ENCODE measurements at places on chromosomes 12 and 14.
A peak's percentile ranks its signal among the peaks of the same experiment; 100 is the strongest.

DNA sequence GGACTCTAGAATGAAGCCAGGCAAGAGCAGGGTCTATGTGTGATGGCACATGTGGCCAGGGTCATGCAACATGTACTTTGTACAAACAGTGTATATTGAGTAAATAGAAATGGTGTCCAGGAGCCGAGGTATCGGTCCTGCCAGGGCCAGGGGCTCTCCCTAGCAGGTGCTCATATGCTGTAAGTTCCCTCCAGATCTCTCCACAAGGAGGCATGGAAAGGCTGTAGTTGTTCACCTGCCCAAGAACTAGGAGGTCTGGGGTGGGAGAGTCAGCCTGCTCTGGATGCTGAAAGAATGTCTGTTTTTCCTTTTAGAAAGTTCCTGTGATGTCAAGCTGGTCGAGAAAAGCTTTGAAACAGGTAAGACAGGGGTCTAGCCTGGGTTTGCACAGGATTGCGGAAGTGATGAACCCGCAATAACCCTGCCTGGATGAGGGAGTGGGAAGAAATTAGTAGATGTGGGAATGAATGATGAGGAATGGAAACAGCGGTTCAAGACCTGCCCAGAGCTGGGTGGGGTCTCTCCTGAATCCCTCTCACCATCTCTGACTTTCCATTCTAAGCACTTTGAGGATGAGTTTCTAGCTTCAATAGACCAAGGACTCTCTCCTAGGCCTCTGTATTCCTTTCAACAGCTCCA is 39.6 kb downstream of the DAD1 start:
- DNase-seq = no peak

- DNase-seq = no peak
Observed at GRCh38 chr12:120774169-120774916, 48.7 kb downstream of the ACADS start.

DNA sequence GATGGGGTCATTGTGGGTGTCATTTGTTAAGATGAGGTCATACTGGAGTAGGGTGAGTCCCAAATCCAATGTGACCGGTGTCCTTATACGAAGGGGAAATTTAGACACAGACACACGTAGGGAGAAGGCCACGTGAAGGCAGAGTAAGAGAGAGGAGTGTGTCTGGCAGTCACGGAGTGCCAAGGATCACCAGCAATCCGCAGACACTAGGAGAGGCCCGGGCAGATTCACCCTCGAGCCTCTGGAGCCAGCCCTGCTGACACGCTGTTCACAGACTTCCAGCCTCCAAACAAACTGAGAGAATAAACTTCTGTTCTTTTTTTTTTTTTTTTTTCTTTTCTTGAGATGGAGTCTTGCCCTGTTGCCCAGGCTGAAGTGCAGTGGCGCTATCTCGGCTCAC is 24.9 kb downstream of the BRI3BP start:
- no peak for DNase-seq

GRCh38 chr14:65045006-65045405 is 57.3 kb downstream of the MAX start:
- no peak for DNase-seq

DNA sequence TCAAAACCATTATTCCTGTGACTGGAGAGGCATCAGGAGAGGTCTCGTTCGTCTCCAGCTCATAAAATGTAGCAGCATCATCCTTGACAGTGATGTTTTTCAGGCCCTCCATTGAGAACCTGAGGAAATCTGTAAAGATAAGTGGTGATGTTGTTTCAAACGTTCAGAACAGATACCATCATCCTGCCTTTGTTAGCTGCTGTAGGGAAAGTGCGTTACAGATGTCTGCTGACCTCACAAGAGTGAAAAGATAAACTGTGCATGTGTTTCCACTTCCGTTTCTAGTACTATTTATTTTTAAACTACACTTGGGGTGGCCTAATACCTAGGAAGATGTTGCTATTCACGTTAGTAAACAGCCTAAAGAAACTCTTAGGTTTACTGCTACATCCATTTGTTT is 28.4 kb downstream of the BCL2L14 start:
- no peak for DNase-seq

DNA sequence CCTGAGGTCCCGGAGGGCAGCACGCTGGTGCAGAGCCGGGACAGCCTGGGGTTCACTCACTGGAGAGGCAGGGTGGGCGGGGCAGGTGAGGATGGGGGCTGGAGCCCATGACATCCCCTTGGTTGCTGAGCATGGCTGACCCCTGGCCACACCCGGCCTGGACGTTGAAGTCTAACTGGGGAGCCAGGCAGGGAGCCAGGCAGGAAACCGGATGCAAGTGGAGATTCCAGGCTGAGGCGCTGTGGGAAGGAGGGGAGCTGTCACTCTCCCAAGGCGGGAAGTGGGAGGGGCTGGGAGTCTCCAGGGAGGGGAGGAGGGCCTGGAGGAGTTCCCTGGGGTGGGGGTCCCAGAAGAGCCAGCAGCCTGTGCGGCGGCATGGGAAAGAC is 7.7 kb upstream of the INF2 start:
- DNase-seq = no peak

GRCh38 chr14:89924268-89924667 is 30.3 kb downstream of the EFCAB11 start:
- no peak for DNase-seq

GRCh38 chr14:92792885-92793284 is 1.2 kb upstream of the GOLGA5 start:
- DNase-seq = no peak

DNA sequence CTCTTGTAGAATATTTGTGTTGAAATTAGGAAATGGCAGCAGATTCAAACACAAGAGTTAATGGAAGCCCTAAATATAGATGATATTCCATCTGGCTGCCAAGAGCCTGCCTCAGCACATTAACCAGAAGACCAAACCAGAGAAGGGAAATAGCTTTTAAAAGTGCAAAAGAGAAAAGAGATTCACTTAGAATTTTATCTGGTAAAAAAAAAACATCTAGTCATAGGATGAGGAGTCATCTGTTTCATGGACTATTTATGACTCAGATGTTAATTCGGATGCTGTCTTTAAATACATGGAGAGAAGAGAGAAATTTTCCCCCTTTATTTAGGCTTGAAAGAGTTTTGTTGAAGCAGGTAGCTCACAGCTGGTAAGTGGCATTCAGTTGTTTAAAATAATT is 201.6 kb upstream of the NUDT4 start:
- no peak for DNase-seq

GRCh38 chr12:108066583-108067577 is 62.2 kb upstream of the WSCD2 start:
- DNase-seq = no peak

DNA sequence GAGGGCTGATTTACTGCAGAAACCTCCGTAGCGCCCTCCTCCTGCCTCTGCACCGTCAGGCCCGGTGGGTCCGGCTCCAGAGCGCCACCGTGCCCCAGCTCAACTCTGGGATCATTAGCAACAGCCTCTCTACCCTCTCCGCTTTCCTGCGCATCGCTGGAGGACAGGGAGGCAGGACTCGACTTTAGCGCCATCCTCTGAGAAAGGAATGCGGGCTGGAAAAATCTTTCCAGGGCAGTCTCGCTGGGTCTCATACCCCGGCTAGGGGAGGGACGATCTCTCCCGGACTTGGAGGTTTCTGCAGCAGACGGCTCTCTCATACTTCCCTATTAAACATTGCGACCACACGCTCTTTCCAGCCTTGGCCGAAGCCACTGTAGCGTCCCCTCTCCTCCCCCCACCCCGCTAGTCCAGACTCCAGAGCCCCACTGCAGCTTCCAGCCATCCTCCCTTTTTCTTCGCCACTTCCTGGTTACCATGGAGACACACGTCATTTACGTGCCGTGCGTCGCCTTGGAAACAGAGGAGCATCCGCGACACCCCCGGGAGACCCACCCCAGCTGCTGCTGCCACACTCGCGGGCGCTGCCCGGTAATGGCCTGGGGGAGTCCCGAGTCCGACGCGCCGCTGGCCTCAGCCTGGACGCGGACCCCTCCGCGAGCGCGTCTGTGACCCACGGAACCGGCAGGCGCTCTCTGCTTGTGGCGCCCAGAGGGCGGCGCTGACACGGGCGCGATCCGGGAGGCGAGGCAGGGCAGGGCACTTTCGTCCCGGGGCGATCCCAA is at the start of gene CCDC184:
Gene CCDC184, plus strand, starts transcription at position 554 of the 785 bp plus-strand sequence. CDS start 479 bp downstream, outside the sequence.
- peak; percentile 46 for DNase-seq
